ENCODE measurements at places on chromosomes 7 and 10. TPM values are rescaled to one million over a fixed set of nuclear protein-coding genes. Genes with fewer than 3 reads are reported as not detected.

GRCh38 chr7:22663721-22664120 lies 63.3 kb upstream of the IL6 start:
- peak; percentile 9 for DNase-seq

GRCh38 chr10:125692601-125693523 lies 9.9 kb upstream of the TEX36 start:
- peak; percentile 84 for DNase-seq

GRCh38 chr7:89232-90019 lies 102.9 kb upstream of the FAM20C start:
- peak; percentile 97 for DNase-seq

- no peak for DNase-seq
Measured at GRCh38 chr7:35359423-35359822, 105.5 kb upstream of the TBX20 start.

DNA sequence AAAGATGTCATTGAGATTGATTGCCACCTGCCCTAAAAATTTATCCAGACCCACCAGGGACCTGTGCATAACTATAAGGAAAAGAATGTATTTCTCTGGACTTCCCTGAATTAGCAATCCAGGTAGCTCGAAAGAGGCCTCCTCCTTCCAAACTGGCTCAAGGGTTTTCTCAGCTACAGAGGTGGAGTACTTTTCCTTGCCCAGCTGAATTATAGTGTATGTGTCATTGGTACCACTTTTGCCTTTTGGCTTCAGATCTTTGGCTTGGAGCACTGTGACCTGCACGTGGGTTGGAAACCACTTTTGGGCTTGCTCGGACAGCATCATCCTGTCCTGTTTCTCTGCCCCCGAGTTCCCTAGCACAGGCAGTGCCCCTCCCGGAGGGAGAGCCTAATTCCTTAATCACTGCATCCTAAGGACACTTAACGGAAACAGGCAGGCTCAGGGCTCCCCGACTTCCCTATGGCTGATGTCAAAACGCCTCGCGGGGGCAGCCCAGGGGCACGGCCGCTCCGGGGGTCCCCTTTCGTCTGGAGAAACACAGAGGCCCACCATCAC lies 825 bp downstream of the RAB11FIP2 start:
- DNase-seq: peak; percentile 85

GRCh38 chr10:99234791-99235657 lies 628 bp downstream of the HPSE2 start:
- peak; percentile 24 for DNase-seq

DNA sequence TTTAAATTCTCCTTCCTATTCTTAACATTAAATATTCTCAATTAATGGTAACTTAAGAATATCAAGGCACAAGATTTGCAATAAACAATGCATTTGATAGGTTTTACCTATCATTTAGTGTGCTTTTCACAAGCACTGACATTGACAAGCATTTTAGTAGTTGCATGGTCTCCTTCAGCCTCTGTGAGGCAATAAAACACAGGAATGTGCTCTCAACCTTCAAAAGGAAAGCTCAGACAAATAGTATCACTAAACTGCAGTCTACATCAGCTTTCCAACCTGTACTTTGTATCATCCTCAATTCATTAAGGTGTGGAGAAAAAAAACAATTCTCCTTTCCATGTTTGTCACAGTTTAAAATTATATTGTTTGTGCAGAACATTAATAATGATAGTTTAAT lies 51.1 kb upstream of the TSPAN13 start:
- no peak for DNase-seq

GRCh38 chr10:109895848-109896247 lies 27.5 kb downstream of the XPNPEP1 start:
- DNase-seq: no peak

DNA sequence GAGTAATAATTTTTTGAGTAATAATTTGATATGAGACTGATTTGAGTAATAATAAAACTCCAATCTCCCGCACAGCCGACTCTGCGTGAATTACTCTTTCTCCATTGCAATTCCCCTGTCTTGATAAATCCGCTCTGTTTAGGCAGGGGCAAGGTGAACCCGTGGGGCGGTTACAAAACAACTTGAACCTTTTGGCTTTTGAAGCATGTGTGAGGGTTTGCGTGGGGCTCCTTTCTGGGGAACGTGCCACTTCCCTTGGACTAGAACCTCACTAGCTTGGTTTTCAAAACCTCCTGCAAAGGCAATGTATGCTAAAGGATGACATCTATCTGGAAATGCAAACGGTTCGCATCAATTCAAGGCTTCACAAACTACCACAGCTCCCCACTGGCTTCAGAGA lies 1.5 kb downstream of the CRPPA start:
- no peak for DNase-seq

DNA sequence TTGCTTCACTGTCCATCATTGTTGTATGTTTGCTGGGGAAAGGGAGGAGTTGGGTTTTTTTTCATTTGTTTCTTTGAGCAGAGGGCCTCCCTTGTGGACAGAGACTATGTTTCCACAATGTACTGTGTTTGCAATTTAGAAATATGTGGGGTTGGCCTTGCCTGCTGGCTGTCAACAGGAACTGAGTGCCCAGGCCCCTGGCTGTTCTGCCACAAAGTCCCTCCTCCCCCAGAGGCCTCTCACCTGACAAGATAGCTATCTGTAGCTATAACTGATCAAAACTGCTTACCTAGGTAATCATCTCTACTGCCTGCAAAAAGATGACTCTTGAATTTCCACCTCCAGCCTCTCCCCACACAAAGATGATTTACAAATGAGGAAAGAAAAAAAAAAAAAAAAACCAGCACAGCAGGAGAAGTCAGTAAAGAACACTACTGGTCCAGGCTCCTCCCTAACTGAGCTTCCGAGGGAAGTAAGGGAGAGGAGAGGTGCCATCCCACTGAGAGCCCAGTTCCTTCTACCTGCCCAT lies 121.8 kb downstream of the SGMS1 start:
- DNase-seq: no peak

Gene SPDYE5
- total RNA-seq: not detected

Gene TET1
- total RNA-seq: 2.1 TPM

Gene MSS51
- total RNA-seq: 1.0 TPM

Gene PTPRZ1
- not detected for total RNA-seq

Gene TMEM229A
- total RNA-seq: not detected

Gene MUC3A
- not detected for total RNA-seq

Gene IFIT3
- total RNA-seq: 10.9 TPM

Gene PLXNA4
- total RNA-seq: 0.89 TPM

Data from GM23248 (cell line).